ENCODE measurements at places on chromosomes 12 and 14.

- no peak for DNase-seq
Measured at GRCh38 chr12:26043135-26044006, 81.5 kb downstream of the BHLHE41 start.

DNA sequence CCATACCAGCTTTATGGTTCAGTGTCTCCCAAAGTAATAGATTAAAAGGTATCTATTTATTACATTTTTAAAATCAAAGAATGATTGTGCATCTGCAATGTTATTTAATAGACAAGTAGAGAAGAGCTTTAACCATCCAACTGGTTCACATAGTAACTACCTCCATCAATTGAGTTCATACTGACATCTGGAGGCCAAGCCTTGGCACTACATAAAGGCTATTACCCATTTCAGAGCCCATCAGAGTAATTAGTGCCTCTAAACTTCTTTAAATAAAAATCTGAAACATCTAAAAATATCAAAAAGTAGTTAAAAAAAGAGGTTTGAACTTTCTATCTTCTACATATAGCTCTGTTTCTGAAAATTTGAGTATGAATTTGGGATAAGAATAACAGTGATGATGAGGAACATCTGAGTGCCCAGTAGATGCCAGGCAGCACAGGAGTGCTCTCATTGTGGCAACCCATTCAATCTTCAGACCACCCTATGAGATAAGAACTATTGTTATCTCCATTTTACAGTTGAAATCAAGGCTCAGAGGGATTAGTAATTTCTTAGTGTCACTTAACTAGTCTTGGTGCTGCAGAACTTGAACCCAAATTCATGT is 132.9 kb upstream of the DAAM1 start:
- peak; percentile 40 for DNase-seq

- no peak for DNase-seq
Measured at GRCh38 chr14:98997526-98998205, 274.3 kb downstream of the BCL11B start.

DNA sequence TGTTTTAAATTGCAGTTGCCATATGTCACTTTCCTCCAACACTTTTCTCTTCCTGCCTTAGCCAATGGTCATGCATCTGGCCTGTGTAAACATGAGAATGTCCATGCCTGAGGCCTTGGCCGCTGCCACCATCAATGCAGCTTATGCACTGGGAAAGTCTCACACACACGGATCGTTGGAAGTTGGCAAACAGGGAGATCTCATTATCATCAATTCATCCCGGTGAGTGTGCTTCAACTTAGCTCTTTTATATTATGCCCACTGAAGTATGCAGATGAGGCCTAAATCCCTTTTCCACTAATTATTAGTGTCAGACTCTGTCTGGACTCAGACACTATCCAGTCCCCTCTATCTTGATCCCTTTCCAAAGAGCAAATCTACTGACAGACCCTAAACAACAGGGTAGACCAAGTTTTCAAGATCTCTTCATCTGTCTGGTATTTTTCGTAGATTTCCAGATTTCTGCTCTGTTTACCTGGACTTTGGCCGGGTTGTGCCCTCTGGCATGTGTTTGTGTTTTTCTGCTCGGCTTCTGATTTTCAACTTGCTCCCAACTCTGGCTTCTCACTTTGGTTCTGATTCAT is 23.2 kb downstream of the AMDHD1 start:
- DNase-seq, result no peak

DNA sequence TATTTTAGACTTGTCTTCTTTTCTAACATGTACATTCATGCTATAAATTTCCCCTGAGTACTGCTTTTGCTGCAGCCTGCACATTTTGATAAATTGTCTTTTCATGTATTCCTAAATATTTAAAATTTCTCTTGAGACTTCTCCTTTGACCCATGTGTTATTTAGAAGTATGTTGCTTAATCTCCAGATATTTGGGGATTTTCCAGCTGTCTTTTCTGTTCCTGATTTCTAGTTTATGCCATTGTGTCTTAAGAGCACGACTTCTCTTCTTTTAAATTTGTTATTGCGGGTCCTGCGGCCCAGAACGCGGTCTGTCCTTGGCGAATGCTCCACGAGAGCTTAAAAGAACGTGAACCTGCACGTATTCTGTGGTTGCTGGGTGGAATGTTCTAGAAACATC is 136.4 kb downstream of the KIF26A start:
- no peak for DNase-seq

DNA sequence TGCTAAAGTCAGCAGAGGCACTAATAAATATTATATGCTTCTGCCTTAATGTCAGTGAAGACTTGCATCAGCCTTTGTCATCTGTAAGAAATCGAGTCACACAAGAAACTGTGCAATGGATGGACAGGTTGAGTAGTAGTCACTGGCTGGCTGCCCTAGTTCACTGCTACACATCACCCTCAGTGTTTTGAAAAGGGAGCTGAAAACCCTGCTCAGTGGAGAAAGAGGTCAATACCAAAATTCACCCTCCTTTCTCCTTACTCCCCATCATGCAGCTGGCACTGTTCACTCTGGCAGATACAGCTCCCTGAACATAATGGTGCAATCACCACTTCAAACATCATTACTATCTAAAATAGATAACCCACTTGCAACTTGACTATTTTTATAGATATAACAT is 6.6 kb downstream of the ANKS1B start:
- DNase-seq, result no peak

GRCh38 chr14:56809270-56810146 is 771 bp downstream of the OTX2 start:
- no peak for DNase-seq

GRCh38 chr12:3313066-3313465 is 177.9 kb upstream of the PRMT8 start:
- peak; percentile 44 for DNase-seq

GRCh38 chr12:23895792-23896218 is 53.7 kb downstream of the SOX5 start:
- DNase-seq, result no peak

DNA sequence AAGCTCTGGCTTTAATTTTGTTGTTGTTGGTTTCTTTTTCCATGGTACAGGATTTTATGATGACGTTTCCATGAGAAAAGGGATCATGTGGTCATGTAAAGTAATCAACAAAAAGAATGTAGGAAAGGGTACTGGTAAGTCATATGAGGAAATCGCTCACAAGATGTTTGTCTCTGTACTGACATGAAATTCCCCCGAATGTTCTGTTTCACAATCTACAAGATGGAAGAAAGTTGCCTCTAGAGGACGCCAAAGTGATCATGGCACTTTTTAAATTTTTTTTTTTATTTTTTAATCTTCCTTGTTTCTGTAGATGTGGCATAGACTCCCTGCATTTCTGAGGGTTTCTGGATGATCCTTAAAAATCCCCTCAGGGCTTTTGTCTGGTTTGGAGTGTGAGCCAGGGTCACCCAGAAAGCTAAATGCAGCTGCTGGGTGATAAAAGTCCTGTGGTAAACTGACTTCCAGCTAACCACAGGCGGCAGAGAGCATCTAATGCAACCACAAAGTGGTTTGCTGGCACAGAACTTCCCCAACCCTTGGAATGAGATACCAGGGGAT is 393.5 kb downstream of the CCDC91 start:
- DNase-seq, result peak; percentile 78

GRCh38 chr12:211639-212414 is 2.1 kb downstream of the SLC6A12 start:
- DNase-seq, result no peak

GRCh38 chr12:124277394-124278241 is 17.3 kb upstream of the RFLNA start:
- DNase-seq, result no peak

DNA sequence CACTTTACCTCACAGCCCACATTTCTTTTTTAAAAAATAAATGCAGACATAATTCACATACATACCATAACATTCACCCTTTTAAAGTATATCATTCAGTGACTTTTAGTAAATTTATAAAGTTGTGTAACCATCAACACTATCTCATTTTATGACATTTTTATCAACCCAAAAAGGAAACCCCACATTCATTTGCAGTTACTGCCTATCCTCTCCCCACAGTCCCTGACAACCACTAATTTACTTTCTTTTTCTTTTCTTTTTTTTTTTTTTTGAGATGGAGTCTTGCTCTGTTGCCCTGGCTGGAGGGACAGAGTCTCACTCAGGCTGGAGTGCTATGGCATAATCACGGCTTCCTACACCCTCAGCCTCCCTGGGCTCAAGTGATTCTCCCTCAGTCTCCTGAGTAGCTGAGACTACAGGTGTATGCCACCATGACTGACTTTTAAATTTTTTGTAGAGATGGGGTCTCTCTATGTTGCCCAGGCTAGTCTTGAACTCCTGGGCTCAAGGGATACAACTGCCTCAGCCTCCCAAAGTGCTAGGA is 1.5 kb upstream of the EP400 start:
- no peak for DNase-seq

- no peak for DNase-seq
Measured at GRCh38 chr14:76917158-76917596, 91.0 kb downstream of the LRRC74A start.

DNA sequence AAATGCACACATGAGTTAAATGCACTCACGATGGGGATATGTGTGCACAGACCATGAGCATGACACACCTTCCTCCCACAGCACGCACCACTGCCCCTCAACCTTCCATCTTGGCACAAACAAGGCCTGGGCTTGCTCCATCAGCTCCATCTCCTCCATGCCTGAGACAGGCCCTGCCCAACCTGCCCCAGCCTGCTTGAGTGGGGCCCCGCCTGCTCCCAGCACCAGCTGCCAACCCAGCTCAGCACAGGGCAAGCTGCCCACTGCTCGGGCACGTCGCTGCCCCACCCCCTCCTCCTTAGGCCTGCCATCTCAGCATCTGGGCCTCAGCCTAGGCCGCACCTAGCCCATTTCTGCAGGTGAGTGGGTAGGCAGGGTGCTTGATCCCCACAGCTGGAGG is 27.6 kb upstream of the KRT78 start:
- DNase-seq, result no peak

- DNase-seq, result no peak
Measured at GRCh38 chr12:51205350-51205749, 12.5 kb downstream of the POU6F1 start.

GRCh38 chr12:78470354-78471195 is 394.0 kb upstream of the SYT1 start:
- peak; percentile 21 for DNase-seq

GRCh38 chr12:2484141-2484776 is 310.5 kb upstream of the FKBP4 start:
- no peak for DNase-seq

DNA sequence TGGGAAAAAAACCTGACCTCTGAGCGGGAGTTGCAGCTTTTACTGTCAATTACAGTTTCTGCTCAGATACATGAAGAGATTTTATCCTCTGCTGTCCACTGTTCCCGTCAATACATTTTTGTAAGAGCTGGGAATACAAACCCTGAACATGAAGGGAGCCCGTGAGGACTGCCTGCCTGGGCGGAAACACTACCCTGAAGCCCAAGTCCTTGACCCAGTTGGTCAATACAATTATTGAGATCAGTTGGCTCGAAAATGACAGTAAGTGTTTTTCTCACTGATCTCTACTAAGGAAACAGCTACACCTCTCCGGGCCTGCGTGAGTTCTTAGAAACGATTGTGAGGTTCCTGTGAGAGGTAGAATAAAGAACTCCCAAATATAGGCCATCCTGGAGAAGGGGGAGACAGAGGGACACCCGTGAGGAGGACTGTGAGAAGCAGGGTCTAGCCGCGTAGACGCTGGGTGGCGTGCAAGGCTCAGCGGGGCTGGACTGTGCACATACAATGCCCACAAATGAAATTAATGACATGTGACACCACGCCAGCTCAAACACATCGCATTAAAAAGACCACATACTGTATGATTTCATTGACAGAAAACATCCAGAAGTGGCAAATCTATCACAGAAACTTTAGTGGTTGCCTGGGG is 509.5 kb downstream of the TMEM132D start:
- DNase-seq, result no peak

GRCh38 chr14:45641541-45641940 is 388.5 kb upstream of the MIS18BP1 start:
- DNase-seq, result no peak

DNA sequence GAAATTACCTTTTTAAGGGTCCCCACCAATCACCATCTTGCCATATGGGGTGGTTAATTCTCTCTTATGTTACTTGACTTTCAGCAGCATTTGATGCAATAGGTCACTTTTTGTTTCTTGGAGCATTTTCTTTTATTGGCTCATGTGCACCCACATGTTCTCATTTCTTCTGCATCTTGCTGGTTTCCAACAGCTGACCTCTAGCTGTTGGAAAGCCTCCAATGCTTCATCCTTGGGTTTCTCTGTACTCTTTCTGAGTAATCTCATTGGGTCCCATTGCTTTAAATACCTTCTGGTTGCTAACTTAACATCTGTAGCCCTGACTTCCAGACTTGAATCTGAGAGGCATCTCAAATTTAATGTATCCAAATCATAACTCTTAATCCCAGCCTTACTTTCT is 116.8 kb downstream of the CRADD start:
- no peak for DNase-seq

Measured in stromal cell of bone marrow (primary cell).